ENCODE measurements at places on chromosomes 4 and X.
A peak's percentile ranks its signal among the peaks of the same experiment; 100 is the strongest.

DNA sequence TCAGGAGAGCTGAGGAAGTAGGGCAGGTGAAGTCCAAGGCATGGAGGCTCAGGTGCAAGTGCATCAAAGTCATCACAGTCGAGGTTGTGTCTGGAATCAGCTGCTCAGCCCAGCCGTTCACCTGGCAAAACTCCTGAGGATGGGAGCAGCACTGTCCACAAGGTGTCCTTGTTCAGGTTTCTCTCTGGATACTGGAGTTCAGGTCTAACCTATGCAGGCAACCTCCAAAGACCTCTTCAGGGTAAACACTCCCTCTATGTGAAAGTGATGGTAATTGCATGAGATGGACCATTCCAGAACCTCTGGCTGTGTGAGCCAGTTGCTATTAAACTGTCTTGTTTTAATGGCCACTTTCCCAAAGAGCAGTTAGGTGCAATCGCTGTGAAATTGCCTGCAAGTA, 120.2 kb upstream of the PSAPL1 start:
- DNase-seq: no peak

GRCh38 chrX:129779747-129780146, at the start of gene SASH3:
TSS of gene SASH3 (plus strand) at chrX:129779949. CDS start at chrX:129780098, 149 bp downstream.
- no peak for DNase-seq

- DNase-seq: no peak
Observed at GRCh38 chr4:89486042-89486441, 178.4 kb upstream of the GPRIN3 start.

DNA sequence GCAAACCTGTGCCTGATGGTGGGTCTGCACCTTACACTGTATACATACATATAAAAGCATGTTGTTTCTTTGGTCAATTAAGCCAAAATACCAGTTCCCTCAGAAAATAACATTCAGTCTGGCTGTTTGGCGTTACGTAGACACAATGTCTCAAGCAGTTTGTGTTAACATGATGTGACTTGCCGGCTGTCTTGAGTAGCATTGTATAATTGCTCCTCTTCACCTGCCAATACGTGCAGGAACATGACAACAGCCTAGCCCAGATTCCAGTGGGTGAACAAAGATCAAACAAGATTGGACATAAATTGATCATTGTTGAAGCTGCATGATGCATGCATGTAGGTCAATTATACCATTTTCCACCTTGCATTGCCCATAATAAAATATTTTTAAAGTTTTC, 102.3 kb downstream of the F11 start:
- DNase-seq: no peak

- DNase-seq: peak; percentile 70
Observed at GRCh38 chr4:1201851-1202525, 29.6 kb upstream of the SPON2 start.

DNA sequence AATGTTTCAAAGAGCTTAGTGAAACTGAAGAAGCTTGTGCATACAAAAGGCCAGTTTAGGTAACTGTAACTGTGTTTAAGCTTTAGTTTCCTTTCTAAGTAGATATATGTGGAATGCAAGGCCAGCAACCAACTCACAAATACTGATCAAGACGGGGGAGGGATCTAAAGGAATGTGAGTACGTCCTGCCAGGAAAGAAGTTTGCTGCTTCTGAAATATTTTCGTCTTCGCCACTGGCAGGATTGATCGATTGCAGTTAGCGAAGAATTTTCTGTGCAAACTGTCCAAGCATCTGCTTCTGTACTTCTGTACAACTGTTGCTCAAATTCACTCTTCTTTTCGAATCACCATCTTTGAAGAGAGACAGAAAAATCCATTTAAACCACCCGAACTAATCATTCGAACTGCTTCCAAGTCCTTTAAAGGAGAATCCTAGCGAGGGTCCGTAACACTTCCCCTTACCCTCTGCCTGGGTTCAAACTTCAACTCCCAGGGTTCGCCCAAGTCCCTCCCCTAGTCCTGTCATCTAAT, 373 bp upstream of the INTS6L start:
- DNase-seq: no peak

DNA sequence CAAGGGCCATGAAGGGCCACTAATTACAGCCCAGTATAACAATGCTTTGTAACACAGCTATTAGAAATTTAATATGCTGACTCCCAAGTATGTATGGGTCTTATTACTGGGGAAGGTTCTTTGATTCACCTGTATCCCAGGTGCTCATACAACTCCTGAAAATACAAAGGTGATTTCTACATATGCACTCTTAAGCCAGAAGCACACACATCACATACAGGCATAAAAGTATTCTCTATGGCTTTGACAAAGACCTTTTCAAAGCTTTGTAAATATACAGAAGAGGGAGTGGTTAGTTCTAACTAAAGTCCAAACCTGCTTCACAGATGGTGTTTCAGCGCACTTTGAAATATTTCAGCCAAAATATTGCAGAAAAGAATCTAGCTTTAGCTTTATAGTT, 191.5 kb downstream of the SNCA start:
- no peak for DNase-seq

- DNase-seq: no peak
Observed at GRCh38 chrX:37746218-37746941, 33.5 kb upstream of the CYBB start.

- peak; percentile 1 for DNase-seq
Observed at GRCh38 chr4:103786014-103786413, 66.2 kb upstream of the TACR3 start.

DNA sequence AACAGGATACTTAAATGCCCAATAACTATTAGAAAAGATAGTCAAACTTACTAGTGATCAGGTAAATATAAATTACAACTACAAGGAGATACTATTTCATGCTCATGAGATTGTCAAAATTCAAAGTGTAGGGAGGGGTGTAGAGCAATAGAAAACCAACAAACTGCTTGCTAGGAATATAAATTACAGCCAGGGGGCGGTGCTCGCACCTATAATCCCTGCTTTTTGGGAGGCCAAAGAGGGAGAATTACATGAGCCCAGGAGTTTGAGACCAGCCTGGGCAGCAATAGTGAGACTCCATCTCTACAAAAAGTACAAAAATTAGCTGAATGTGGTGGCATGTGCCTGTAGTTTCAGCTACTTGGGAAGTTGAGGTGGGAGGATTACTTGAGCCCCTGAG, 556.5 kb upstream of the NR3C2 start:
- no peak for DNase-seq

DNA sequence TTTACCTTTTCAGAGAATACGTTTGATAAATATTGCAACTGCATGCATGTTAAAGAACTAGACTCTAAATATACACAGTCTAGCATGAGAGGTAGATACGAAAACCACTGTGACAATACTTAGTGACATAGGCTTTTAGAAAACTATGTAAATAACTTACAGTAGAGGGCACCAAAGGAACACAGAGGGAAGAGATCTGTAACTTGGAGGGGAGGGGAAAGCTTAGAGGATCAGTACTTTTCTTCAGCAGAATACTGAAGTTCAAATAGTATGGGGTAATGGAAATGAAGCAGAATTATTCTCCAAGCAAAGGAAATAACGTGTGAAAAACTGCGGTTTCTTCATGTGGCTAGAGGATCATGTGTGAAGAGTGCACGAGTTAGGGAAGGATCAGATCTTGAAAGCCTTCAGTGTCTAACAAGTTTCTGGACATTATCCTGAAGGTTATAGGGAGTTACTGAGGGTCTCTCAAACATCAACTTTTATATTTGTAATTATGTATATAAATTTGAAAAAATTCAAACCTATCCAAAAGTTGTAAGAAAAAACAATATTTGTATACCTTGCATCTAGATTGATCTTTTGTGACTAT, 264.3 kb downstream of the NPFFR2 start:
- no peak for DNase-seq

GRCh38 chr4:138916763-138917162, 98.8 kb upstream of the NOCT start:
- DNase-seq: no peak

- no peak for DNase-seq
Observed at GRCh38 chr4:130092187-130093015, 996.4 kb downstream of the C4orf33 start.

- DNase-seq: no peak
Observed at GRCh38 chr4:43776371-43776770, 672.2 kb downstream of the KCTD8 start.

GRCh38 chr4:102301167-102301566, 44.1 kb downstream of the SLC39A8 start:
- no peak for DNase-seq

- no peak for DNase-seq
Observed at GRCh38 chr4:4574792-4575191, 32.9 kb upstream of the STX18 start.

DNA sequence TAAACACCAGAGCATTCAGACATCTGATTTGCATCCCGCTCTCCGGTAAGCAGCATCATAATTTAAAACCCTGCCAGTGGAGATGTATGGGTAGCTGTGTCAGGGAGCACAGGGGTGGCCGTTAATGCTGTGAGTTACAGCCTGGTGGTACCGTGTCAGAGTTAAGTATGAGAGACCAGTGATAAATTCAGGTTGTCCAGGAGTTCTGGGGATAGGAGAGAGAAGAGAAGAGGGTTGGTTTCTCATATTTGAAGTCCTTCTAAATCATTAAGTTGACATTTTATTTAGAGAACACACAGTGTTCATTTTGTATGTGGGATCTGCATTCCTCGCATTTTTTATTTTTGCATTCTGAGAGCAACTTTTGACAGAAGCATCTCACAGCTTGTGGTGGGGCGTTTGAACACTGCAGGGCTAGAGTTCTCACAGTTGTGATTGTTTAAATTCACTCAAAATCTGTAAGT, 157.6 kb downstream of the DCLK2 start:
- DNase-seq: no peak

GRCh38 chr4:8279321-8280157, 10.0 kb downstream of the HTRA3 start:
- DNase-seq: no peak

DNA sequence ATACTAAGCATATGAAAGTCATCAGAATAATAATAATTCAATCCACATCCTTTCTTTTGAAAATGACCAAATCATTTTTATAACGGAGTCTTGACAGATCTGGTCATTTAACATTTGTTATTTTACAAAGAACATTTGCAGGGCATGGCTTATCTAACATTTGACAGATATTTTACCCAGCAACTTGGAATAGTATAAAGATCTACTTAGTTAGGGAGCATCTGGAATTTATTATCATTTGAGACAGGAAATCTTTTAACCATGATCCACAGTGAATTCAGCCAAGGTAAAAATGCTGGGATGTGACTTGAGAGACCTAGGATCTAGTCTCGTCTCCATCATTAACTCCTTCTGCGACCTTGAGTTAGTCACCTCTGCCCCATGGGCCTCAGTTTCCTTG, 22.4 kb downstream of the STARD8 start:
- no peak for DNase-seq

- DNase-seq: no peak
Observed at GRCh38 chr4:153787061-153787560, 1.8 kb downstream of the SFRP2 start.

DNA sequence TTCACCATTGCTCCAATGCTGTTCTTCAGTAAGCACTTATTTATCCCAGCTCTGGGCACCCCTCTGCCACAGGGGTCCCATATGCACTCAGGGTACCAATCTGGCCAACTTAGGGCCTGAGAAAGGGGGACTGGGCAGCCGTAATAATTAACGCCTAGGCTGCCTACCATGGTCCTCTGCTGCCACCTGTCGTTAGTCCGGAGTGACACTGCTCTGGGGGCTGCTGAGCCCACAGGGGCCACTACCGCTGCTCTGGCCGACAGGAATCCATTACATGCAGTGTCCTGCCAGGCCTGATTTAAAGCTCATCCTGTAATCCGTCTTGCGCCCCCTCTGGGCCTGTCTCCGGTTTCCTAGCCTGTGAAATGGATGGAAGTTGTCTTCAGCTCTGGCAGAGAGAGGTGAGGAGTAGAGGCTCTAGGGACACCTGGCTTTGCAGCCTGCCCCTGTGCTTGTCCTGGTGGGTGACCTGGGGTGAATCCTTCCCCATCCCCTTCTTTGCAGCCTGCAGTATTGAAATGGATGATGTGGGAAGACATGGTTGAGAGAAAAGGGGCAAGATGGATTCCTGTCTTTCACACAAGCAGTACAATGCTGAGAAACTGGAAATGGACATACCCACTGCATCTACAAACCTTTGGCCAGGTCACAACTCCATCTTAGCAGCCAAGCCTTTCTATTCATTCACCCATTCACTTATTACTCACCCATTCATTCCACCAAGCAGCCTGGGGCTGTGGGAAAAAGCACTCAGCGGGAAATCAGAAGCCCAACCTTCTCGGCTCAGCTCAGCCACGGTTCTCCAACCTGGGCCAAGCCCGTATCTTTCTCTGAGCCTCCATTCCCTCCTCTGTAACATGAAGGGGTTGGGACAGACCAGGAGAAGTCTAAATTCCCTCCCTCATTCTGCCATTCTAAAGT, 116.3 kb upstream of the NALF2 start:
- peak; percentile 30 for DNase-seq

- no peak for DNase-seq
Observed at GRCh38 chr4:57078685-57079521, 31.3 kb downstream of the IGFBP7 start.

DNA sequence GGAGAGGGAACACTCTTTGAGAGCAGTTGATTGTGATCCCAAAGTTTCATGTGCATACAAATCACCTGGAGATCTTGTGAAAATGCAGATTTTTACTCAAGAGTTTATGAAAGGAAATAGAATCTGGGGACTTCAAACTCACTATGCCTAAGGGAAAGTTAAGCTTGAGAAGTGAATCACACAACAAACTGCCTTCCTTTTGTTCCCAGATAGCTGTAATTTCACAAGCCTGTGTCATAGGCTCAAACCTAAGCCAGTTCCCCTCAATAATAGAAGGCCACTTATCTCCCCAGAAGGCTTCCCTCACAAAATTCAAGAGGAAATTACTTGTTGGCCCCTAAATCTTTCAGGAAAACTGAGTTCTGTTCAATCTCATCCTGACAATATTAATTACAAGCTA, 132.8 kb upstream of the MAGEB16 start:
- DNase-seq: no peak
